ENCODE measurements at places on chromosomes 13 and 19.

- DNase-seq = no peak
Observed at GRCh38 chr13:114087430-114087829, 45.0 kb downstream of the RASA3 start.

DNA sequence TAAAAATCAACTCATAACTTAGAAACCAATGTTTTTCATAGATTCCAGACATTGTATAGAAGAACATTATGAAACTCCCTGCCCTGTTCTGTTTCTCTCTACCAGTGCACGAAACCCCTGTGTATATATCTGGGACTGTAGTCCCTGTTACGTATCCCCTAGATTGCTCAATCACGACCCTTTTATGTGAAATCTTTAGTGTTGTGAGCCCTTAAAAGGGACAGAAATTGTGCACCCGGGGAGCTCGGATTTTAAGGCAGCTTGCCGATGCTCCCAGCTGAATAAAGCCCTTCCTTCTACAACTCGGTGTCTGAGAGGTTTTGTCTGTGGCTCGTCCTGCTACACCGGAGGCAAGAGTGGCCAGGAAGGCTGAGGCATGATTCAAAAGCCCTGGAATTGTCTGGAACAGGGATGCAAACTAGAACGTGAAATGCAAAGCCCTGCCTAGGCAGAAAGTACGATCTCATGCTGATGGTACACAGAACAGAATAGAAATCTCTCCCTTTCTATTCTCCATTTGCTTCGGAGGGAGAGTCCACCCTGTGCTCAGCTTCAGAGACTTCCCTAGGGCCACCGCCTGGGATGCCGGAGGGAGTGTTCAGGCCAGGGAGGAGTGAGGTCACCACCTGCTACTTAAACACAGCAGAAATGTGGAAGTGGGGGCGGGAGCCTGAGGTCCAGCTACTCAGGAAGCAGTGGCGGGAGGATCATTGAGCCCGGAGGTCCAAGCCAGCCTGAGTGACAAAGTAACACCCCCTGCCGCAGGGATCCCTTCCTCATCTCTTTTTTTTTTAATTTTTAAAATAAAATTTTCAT, 758 bp upstream of the ZNF888 start:
- no peak for DNase-seq

DNA sequence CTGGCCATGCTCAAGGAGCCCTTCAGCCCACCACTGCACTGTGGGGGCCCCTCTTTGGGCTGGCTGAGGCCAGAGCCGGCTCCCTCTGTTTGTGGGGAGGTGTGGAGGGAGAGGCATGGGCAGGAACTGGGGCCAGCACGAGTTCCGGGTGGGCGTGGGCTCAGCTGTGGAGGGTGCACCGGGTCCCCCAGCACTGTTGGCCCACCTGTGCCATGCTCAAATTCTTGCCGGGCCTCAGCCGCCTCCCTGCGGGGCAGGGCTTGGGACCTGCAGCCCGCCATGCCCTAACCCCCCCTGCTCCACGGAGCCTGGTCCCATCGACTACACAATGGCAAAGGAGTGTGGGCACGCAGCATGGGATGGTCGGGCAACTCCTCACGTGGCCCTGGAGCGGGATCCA, 38.8 kb upstream of the TNFRSF19 start:
- DNase-seq = no peak

DNA sequence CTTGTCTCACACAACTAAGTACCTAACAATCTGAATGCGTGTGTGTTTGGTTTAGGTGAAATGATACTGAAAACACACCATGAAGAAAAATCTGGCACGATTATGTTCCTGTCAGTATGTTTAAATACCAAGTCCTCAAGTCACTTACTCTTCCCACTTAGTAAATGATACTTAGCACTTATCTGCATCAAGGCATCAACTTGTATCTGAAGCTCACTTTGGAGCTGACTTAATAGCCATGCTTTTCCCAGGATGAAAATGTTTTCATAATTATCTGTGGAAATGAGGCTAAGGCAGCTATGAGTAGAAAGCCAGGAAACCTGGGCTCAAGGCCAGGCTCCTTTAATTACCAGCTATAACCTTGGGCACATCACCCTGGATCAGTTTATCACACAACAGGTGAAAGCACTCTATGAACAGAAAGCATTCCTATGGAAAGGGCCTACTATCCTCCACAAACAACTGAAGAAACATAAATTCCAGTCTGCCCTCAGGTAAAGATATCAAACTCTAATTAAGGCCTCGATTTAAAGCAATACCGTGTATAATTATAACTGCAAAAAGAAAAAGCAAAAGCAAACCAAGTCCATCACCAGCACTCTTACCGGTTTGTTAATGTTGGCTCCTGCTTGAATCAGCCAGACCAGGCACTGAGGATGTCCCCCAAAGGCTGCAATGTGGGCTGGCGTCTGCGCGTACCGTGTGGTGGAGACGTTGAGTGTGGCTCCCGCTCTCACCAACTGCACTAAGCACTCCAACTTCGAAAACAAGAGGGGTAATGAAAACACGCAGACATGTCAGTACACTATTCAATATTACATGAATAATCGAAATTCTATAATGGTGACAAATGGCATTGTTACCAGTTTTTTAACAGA, 4.6 kb downstream of the ANKRD10 start:
- DNase-seq = no peak

- DNase-seq = no peak
Observed at GRCh38 chr19:39816287-39817048, 17.5 kb downstream of the DYRK1B start.

DNA sequence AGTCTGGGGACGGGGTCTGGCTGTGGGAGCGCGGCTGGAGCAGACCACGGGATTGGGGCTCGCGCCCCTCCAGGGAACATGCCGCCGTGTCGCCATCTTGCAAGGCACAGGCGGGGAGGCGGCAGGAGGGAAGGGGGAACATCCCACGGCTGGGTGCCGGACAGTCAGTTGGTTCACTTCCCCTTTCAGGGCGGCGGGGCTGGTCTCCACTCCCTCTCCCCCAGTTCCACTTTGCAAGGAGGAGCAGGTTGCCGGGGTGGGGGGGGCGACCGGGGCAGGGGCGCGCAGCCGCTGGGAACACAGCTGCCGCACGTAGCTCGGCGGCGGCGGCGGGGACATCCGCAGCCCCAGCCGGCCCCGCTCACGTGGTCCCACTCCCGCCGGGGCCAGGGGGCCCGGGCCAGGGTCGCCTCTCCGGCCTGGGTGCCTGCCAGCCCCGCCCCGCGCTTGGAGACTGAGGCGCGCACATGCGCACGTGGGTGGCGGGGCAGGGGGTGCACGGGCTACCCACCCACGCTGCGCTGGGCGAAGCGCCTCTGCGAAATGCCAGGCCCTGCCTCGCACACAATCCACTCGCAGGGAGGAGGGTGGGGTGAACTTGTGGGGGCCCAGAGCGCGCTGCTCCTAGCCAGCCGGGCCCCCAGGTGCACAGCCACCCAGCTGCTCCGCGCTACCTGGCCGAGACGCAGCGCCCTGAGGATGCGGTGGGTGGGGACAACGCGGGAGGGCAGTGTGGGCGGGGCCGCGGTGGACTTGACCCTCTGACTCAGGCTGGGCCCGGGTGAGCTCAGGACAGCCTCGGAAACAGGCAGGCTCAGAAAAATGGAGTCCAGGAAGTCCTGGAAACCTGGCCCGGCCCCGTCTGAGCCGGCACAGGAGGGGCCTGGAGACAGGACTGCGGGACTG, 6.4 kb downstream of the KLF16 start:
- no peak for DNase-seq

- no peak for DNase-seq
Observed at GRCh38 chr19:54465426-54466109, 2.0 kb upstream of the LENG9 start.

DNA sequence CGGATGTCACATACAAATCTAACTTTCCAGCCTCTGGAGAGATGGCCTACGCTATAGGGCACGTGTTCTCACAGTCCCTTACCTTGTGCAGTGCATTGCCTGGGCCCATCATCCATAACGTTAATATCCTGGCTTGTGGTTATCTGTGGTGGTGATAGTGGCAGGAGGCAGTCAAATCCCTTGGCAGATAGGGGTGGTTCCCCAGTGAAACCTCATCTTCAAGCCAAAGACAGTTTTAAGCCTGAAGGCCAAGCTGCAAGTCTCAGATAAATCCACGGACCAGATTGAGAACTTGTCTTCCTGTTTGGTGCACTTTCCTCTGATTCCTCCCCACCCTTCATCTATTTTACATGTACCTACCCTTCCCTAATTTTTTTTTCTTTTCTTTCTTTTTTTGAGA, 4.3 kb upstream of the FBXO17 start:
- no peak for DNase-seq

GRCh38 chr19:10701955-10702525, 801 bp downstream of the QTRT1 start:
- no peak for DNase-seq

GRCh38 chr13:50884265-50884664, 25.3 kb upstream of the RNASEH2B start:
- DNase-seq = no peak

DNA sequence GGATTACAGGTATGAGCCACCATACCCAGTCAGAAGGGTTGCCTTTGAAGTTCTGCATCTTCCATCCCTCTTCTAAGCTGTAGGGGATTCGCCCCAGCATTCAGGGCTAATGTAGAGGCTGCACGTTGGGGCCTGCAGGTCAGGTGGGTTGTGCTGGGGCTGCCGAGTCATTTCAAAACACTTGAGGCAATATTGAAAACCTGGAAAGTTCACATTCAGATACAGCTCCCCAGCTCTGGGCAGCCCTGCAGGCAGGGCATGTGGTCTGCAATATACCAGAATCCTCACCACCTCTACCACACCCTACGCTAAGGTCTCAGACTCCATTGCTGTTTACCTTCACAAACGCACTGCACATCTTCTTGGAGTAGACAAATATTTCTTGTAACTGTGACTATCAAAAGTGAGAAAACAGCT, 24.6 kb downstream of the CCNE1 start:
- no peak for DNase-seq

- DNase-seq = no peak
Observed at GRCh38 chr13:111548301-111548700, 227.9 kb downstream of the TEX29 start.

- no peak for DNase-seq
Observed at GRCh38 chr13:29664591-29664990, 69.1 kb upstream of the SLC7A1 start.

- DNase-seq = no peak
Observed at GRCh38 chr19:50925734-50926133, 14.5 kb upstream of the KLK4 start.

GRCh38 chr19:17114414-17114831, 38.8 kb downstream of the MYO9B start:
- no peak for DNase-seq

GRCh38 chr19:1911995-1912394, 6.8 kb downstream of the ADAT3 start:
- no peak for DNase-seq

DNA sequence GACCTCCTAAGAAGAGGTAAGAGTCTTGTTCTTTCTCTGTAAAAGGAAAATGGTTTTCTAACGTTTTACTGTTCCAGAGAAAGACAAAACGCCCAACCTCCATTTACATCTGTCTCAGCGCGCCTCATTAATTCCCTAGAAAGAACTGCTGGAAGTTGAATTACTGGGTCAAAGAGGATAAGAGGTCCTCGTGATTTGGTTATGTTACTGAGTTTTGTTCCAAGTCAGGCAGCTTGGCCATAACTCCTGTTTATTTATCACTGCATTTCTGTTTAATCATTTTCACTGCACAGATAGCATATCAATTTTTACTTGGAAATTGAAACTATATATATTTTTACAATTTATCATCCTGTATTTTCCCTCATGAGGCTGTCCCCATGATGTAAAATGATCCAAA, 112.9 kb upstream of the PEG3 start:
- no peak for DNase-seq

GRCh38 chr19:50025794-50026549, at the start of gene ZNF473:
ZNF473 (plus strand) TSS chr19:50026005; CDS start chr19:50031083, 5,078 bp downstream.
- peak; percentile 86 for DNase-seq

DNA sequence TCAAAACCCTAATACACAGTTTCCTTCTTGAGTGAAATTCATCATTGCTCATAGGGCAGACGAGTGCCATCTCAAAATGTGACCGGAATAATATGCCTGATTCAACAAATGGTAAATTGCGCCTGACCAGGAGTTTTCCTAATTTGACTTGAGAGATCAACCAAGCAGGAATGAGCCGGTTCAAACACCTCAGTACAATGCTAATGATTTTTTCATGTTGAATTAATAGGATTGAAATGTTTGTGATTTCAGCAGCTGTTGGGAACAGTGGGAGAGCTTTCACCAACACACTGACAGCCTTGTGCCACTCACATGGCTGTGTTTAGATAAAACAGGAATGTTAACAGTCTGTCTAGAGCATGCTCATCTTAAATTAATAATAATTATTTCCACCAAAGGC, 484.8 kb downstream of the PCDH9 start:
- no peak for DNase-seq

- DNase-seq = no peak
Observed at GRCh38 chr13:50611117-50611781, 232.2 kb downstream of the DLEU7 start.

DNA sequence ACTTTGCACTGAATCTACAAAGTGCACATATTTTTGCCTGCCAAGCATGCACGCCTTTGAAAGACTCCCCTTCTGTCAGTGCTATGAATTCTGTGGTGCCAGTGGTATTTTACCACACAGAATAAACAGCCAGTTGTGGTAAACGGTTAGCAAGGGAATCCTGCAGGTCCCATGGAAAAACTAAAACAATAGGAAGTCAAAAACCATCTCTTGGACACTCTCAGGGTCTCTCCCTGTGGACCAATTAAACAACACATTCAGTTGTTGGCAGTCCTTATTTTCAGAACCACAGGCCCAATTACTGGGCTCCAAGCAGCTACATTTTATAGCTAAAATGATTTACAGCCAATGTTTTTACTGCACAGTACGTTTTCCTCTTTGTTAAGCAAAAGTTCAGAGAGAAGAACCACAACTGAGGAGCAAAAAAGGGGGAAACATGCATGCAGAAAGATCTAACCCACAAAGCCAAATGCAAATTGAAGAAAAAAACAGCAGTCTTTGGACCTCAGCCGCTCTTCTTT, 116.9 kb downstream of the KCTD12 start:
- DNase-seq = no peak

- no peak for DNase-seq
Observed at GRCh38 chr13:96490496-96490989, 400.6 kb downstream of the HS6ST3 start.

GRCh38 chr13:42729857-42730402, 51.5 kb upstream of the FAM216B start:
- DNase-seq = no peak

DNA sequence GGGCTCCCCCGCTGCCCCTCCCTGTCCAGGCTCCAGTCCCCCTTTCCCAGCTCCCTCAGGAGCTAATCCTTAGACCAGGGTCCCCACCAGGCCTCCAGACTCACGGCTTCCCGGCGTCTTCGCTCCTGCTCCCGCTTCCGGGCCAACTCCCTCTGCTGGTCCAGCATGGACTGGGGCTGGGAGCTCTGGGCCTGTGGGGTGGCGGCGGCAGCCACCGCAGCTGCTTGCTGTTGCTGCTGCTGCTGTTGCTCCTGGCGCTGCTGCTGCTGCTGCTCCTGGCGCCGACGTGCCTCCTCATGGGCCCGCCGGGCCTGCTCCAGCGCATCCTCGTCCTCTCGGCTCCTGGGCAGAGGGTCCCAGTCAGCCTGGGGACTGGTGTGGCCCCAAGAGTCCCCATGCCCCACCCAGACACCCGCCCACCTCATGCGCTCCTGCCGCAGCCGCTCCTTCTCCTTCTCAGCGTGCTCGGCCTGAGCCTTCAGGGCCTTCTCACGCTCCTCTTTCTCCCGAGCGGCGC, 6.4 kb upstream of the EPHX3 start:
- DNase-seq = no peak

- no peak for DNase-seq
Observed at GRCh38 chr19:31451686-31452330, 102.6 kb upstream of the TSHZ3 start.

GRCh38 chr13:20359335-20359734, 127.2 kb upstream of the GJB6 start:
- no peak for DNase-seq

GRCh38 chr19:29454109-29454508, 71.7 kb upstream of the VSTM2B start:
- DNase-seq = no peak

Data from central memory CD8-positive, alpha-beta T cell (primary cell).